ENCODE measurements at places on chromosomes 3 and 15. TPM values are rescaled to one million over a fixed set of nuclear protein-coding genes. Genes with fewer than 3 reads are reported as not detected.

GNB5 gene
- total RNA-seq = 12.8 TPM

GRCh38 chr3:167469381-167469780 lies 4.5 kb downstream of the SERPINI2 start:
- DNase-seq = no peak

TRPM1 gene
- not detected for total RNA-seq

GRCh38 chr15:82146990-82147461 lies 101.2 kb upstream of the MEX3B start:
- DNase-seq = no peak

RNU6-1 gene
- total RNA-seq = not detected

GRCh38 chr3:112794622-112795172 lies 52.0 kb downstream of the CD200R1L start:
- DNase-seq = no peak

GRCh38 chr15:96087180-96087884 lies 243.2 kb upstream of the NR2F2 start:
- DNase-seq = no peak

CLDN16 gene
- total RNA-seq = 0.53 TPM

DNA sequence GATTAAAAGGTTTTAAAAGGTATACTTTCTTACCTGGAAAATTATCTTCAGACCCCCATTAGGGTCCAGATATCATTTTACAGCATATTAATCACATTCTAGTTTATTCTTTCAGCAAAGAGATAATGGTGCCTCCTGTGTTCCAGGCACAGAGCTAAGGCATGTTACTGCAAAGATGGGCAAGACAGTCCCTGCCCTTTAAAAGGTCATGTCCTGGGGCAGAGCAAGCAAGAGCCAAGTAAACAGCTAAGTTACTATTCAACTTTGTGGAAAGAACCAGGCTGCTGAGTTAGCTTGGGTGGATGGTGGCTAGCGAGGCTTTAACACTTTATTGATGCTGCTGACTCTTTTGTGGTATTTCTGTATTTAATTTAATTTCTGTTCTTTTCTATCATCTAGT lies 75.0 kb downstream of the LRRC28 start:
- DNase-seq = no peak

HTR3E gene
- not detected for total RNA-seq
